Renal cortex interstitium (tissue), 15 donors: ENCODE measurements at places on chromosomes 5 and 9. TPM values are rescaled to one million over a fixed set of nuclear protein-coding genes. Genes with fewer than 3 reads are reported as not detected.

DNA sequence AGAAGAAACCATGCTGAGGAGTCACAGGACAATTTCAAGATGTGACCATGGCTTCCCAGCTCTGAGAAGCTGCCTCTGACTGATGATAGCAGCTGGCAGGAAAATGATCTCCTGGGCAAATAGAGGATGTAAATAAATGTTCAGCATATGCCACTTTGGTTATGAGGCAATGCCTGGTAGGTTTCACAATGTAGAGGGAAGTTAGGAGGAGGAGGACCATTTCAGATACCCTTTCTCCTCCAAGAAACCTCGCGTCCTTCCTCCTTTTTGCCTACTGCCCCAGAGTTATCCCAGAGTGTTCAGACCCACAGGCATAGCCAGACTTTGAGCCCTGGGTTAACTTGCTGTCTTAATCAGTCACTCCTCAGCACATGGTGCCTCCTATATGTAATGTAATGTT lies 541.6 kb upstream of the DAP start:
- no peak for DNase-seq

GRCh38 chr5:99949969-99950524 lies 585.1 kb upstream of the FAM174A start:
- no peak for DNase-seq

The ALDH1A1 gene
- polyA plus RNA-seq, result 288 TPM

GRCh38 chr5:75567710-75568109 lies 43.5 kb upstream of the ANKDD1B start:
- no peak for DNase-seq

GRCh38 chr5:159456722-159457465 lies 126.6 kb upstream of the IL12B start:
- no peak for DNase-seq

DNA sequence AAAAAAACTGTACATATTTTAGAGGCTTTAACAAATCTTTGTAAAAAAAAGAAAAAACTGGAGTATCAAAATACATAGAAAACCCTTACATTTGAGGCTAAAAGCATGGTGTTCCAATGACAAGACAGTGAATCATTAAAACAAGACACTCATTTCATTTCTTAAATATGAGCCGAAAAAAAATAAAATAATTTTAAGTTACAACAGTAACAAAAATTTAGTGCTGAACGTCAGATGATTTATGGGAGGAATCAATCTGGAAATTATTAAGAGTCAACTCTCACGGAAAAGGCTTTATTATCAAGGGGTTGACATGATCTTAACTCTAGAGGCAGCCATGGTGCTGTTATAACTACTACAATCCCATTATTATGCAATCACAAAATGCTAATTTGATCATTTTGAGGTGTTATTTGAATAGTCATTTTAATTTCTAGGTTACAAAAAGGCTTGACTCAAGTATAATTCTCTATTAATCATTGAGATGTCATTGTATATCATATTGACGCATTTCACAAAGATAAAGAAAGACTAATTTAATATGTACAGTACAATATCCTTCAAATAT lies 51.9 kb downstream of the MAPKAP1 start:
- no peak for DNase-seq

DNA sequence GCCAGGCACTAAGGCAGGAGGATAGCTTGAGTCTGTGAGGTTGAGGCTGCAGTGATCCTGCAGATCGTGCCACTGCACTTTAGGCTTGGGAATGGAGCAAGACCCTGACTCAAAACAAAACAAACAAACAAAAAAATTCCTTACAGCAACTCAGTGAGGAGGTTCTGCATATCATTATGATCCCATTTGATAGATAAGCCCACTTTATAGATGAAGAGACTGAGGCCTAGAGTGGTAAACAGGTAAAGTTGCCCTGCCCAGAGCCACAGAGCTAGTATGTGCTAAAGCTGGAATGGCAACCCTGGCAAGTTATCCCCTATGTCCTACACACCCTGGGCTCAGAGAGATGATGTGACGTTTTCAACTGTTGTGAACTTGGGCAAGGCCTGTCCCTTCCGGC lies 7.2 kb downstream of the AIF1L start:
- no peak for DNase-seq

The IL9 gene
- not detected for polyA plus RNA-seq

DNA sequence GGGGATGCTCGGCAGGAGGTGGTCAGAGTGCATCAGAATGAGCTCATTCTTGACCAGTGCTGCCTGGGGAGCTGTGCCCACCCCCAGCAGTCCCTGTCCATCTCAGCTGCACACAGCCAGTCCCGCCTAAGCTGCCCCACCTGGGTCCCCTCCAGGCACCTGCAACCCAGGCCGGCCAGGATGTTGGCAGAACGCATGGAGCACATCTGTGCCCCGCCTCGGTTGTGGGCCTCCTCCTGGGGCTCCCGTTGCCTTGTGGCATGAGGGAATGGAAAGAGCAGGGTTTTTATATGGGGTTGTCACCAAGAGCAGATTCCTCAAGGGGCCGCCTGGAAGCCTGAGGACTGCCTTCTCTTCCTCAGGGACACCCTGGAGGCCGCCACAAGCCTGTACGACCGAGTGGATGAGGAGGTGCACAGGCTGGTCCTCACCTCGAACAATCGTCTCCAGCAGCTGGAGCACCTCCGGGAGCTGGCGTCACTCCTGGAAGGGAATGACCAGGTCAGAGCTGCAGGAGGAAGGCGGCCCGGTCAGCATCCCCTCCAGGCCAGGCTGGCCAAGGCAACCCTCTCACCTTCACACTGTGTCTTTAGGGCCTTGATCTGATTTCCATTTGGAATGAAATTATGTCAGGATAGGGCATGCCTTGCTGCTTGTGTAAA lies 34.8 kb upstream of the LRRC14B start:
- no peak for DNase-seq

GRCh38 chr9:36899406-36899805 lies 134.7 kb downstream of the PAX5 start:
- no peak for DNase-seq
